ENCODE measurements at places on chromosomes 2 and 18.

DNA sequence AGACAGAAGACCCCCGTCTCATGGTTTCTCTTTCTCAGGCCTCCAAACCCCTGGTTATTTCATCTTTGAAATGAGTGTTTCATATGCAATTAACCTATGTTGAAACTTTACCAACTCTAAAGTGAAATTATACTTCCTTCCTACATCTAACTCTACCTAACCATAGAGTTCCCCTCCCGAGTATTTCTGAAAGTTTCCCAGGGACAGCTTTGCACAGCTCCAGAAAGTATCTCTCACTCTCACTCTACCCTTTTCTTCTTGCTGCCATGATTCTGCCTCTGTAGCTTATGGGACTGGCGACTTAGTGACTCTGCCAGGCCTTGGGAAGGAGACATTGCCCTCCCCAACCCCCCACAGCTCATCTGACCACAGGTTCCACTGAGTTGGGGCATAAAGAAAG, 107.9 kb downstream of the B3GNT2 start:
- no peak for DNase-seq

- no peak for DNase-seq
Observed at GRCh38 chr2:199819746-199820145, 31.2 kb downstream of the FTCDNL1 start.

- no peak for DNase-seq
Observed at GRCh38 chr2:234952270-234953115, 676 bp downstream of the SH3BP4 start.

GRCh38 chr2:202056611-202057010, 16.4 kb upstream of the KIAA2012 start:
- no peak for DNase-seq

GRCh38 chr2:179019260-179019659, 30.7 kb downstream of the CCDC141 start:
- no peak for DNase-seq

DNA sequence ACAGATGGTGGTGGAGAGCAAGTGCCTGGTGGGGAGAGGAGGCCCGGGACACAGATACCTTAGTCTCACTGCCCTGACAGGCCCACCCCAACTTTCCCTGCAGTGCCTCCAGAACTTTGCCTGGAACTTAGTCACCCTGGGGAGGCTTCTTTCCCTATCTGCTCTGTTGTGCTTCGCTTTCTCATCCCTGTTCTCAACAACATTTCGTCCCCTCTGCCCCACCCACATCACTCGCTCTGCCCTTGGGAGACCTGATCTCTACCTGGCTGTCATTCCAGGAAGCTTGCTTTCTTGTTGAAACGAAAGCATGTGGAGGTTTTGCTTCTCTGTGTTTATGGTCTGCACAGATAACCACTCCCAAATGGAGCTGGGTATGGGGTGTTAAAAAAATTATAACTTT, 93.8 kb downstream of the PRKCE start:
- no peak for DNase-seq

- no peak for DNase-seq
Observed at GRCh38 chr2:8491296-8492027, 190.4 kb upstream of the ID2 start.

DNA sequence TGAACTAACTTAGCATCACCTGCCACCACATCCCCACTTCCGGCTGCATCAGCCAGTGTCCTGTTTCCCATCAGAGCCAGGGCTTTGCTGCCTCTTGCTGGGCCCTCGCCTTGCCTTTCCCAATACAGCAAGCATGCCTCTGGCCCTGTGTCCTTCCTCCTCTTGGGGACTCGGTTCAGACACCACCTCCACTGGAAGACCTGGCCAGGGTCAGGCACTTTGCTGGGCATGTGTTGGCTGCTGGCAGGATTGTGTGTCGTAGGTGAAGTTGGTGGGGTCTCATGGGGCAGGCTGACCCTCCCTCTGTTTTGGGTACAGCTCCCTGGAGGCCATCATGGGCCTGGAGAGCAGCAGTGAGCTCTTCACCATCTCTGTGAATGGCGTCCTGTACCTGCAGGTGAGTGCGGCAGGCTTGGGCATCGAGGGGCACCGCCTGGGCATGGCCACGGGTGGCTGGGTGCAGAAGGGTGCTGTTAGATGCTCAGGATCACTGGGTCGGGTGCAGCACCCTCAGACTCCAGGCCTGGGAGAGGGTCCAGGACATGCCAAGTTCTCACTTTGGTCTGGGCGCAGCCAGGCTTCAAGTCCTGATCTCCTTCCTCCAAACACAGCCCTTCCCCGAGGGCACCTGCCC, 6.6 kb downstream of the ERFE start:
- DNase-seq = no peak

DNA sequence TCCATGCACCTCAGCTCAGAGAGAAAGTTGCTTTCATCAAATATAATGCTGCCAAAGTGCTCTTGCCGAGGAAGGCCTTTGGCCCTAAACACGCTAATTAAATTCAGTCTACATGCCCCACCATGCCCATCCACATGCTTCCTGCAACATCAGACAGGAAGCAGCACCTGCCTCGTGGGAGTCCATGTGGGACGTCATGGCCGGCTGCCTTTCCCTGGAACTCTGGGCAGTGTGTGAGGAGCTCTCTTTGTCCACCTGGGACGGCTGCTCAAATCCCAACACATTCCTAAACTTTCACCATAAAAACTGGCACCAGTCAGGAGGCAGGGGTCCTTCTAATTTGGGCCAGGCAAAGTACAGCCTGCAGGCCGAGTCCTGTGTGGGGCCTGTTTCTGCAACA, 23.1 kb downstream of the FAM178B start:
- no peak for DNase-seq

Measured in immature natural killer cell (primary cell).